ENCODE measurements at places on chromosomes 13 and 19.

- peak; percentile 70 for DNase-seq
Observed at GRCh38 chr13:75485286-75486062, 3.5 kb upstream of the TBC1D4 start.

DNA sequence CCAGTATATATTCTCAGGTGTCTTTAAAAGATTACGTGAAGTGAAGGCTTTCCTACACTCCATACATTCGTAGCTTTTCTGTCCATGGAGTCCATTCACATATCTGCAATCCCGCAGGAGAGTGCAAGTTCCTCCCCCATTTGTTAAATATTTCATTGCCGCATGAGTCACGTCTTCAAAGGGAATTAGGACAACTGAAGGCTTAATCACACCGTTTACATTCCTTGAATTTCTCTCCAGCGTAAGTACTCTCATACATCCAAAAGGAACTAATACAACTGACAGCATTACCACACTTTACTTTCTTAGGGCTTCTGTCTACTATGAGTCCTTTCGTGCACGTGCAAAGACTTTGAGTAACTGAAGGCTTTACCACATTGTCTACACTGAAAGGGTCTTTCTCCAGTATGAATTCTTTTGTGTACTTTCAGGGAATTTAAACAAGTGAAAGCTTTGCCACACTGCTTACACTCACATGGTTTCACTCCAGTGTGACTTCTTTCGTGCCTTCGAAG is 29.0 kb upstream of the ZNF564 start:
- DNase-seq, result peak; percentile 81

GRCh38 chr13:110330491-110331011 is 23.5 kb downstream of the COL4A2 start:
- DNase-seq, result peak; percentile 91

DNA sequence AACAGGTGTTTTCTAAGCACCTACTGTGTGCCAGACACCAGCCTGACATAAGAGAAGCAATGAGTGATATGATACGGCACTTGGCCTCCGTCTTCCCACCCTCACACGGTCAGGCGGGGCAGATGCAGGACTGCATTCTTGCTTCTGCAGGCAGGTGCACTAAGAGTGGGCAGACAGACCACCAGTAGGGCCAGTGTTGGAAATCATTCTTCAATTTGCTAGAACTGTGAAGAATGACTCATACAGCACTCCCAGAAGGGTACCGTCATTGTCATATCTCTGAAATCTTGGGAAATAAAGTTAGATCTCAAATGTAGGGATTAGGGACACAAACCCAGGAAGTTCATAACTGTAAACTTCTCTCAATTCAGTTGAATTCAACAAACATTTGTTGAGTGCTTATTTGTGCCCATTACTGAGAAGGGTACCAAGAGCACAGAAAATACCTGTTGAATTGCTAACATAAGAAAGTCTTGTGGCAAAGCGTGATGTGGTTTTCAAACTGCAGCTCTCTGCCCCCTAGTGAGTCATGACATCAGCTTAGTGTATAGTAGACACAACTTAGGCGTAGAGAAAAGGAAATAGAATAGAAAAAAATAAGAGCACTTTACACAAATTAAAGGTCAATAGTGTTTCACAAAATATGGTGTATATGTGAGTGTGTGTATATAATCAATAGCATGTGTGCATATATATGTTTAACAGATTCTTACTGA is 76.1 kb downstream of the TEX26 start:
- peak; percentile 48 for DNase-seq
